A549 treated with Hydrocortisone at 1 μM for 4 hours (cell line): ENCODE measurements at places on chromosomes 4 and X. TPM values are rescaled to one million over a fixed set of nuclear protein-coding genes. Genes with fewer than 3 reads are reported as not detected.

The EDA2R gene
- total RNA-seq: 11.1 to 13.0 TPM (median 12.2 TPM) in 5 replicates

The MSX1 gene
- 5.3 to 8.9 TPM (median 8.6 TPM) in 5 replicates for total RNA-seq

The ERAS gene
- 0.07 to 0.10 TPM in 2 of 5 replicates, not detected in the others for total RNA-seq

The CACNA1F gene
- total RNA-seq: not detected in 5 replicates

The EOLA2 gene
- total RNA-seq: 55.1 to 63.3 TPM (median 62.4 TPM) in 5 replicates

The DCAF4L1 gene
- 0.08 to 0.14 TPM (median 0.10 TPM) in 5 replicates for total RNA-seq
